Right ventricle myocardium inferior (tissue), 1 donor: ENCODE measurements at places on chromosomes 1 and 21. TPM values are rescaled to one million over a fixed set of nuclear protein-coding genes. Genes with fewer than 3 reads are reported as not detected.
A peak's percentile ranks its signal among the peaks of the same experiment; 100 is the strongest.

DNA sequence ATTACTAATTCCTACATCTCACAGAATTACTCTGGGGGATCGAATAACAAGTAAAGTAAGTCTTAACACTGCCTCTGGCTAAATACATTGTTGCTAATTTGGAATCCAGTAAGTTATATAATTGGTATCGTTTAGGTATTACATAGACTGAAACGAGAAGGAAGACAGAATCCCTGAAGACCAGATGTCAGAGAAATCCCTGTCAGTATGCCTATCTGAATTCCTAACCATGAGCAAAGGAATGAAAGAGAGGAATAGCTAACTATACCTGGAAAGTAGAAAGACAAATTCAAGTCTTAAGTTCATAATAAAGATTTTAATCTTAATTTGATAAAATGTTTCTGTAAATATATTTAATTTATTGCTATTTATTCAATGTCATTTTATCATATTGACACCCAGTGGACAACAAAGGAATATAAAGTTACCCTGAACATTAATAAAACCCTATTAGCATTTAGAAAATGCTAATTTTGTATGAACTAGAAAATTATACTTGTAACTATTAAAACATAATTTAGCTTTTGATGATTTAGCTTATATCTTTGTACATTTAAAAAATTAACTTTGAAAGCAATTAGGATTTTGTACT is 11.4 kb downstream of the DEPDC1 start:
- no peak for DNase-seq

- DNase-seq, result no peak
These were observed 567.1 kb downstream of the PTPRC start for GRCh38 chr1:199205740-199206441.

- DNase-seq, result no peak
These were observed 61.5 kb downstream of the GLIS1 start for GRCh38 chr1:53677486-53677885.

- DNase-seq, result no peak
These were observed 10.1 kb upstream of the PLA2G5 start for GRCh38 chr1:20059847-20060246.

- DNase-seq, result peak; percentile 11
These were observed 37.8 kb downstream of the HSPG2 start for GRCh38 chr1:21899267-21899810.

INAVA gene
- total RNA-seq, result not detected

FAM72C gene
- 0.14 TPM for total RNA-seq

TAF1A gene
- 1.7 TPM for total RNA-seq
